Left renal cortex interstitium (tissue), 4 donors: ENCODE measurements at places on chromosomes 13 and 19. TPM values are rescaled to one million over a fixed set of nuclear protein-coding genes. Genes with fewer than 3 reads are reported as not detected.

GRCh38 chr19:7902796-7903243 is 857 bp upstream of the MAP2K7 start:
- no peak for DNase-seq

Gene MRPL54
- 42.8 TPM for polyA plus RNA-seq

Gene CLEC17A
- polyA plus RNA-seq, result not detected

DNA sequence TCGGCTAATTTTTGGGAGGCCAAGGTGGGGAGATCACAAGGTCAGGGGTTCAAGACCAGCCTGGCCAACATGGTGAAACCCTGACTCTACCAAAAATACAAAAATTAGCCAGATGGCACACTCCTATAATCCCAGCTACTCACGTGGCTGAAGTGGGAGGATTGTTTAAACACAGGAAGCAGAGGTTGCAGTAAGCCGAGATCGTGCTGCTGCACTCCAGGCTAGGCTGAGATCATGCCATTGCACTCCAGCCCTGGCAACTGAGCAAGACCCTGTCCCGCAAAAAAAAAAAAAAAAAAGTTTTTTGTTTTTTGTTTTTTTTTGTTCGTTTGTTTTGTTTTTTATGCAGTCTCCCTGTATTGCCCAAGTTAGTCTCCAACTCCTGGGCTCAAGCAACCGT is 21.2 kb downstream of the MAST1 start:
- no peak for DNase-seq

Gene BEST2
- not detected for polyA plus RNA-seq

DNA sequence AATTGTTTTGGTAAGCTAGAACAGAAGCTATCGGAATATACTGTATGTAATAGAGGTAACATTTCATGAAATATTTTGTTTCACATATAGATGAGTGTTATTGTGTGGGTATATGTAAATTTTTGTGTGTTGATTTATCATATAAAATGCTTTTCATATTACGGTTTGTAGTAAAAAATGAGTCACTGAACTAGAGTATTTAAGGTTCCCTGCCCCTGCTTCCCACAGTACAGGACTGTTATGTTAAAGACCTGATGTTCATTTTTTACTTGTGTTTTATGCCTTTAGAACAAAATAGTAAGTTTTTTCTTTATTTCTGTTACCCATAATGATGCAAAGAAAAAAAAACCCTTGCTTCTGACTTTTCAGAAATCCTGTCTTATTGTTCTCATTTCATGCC is 243.4 kb downstream of the ENOX1 start:
- no peak for DNase-seq

GRCh38 chr13:23644527-23645138 is 74.4 kb downstream of the TNFRSF19 start:
- no peak for DNase-seq

GRCh38 chr19:57047743-57048142 is 72.0 kb upstream of the USP29 start:
- no peak for DNase-seq

- no peak for DNase-seq
These were observed 78.6 kb upstream of the TSHZ3 start for GRCh38 chr19:31427857-31428256.

Gene CRB3
- polyA plus RNA-seq, result 22.0 TPM

Gene LGALS14
- polyA plus RNA-seq, result not detected

Gene AMER2
- polyA plus RNA-seq, result 0.35 TPM

DNA sequence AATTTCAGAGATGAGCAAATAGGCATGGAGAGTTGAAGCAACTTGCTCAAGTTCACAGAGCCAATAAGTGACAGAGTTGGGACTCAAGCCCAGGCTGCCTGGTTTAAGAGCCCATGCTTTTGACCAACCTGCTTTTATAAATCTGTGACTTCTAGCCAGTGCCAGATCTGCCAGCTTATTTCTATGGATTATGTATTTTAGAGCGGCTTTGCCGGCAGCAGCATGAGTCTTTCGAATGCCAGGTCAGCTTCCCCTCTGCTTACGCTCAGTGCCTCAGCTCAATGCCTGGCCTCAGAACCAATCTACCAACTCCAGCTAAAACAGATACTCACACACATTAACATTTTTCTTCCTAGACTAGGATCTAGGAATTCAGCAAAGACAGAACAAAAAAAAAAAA is 2.3 kb downstream of the SERPINE3 start:
- no peak for DNase-seq

Gene MYBPC2
- 0.86 TPM for polyA plus RNA-seq

Gene UBL5
- 258 TPM for polyA plus RNA-seq

Gene LMTK3
- polyA plus RNA-seq, result 3.7 TPM

DNA sequence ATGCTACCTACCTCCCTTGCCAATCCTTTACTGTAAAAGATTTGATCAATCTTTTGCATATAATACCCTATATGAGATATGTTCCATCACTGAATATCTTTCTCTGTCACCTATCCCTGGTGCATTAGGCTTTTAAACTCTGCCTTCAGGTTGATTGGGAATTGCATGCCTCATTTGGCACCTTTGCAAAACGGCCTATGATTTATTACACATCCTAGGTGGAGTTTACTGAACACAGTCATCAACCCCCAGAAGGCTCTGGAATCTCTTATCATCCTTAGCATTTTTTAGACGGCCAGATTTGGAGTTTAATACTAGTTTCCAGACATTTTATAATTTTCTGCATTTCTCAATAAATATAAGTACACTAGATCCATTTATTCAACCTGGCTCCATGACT is 448.4 kb upstream of the SLC10A2 start:
- no peak for DNase-seq

DNA sequence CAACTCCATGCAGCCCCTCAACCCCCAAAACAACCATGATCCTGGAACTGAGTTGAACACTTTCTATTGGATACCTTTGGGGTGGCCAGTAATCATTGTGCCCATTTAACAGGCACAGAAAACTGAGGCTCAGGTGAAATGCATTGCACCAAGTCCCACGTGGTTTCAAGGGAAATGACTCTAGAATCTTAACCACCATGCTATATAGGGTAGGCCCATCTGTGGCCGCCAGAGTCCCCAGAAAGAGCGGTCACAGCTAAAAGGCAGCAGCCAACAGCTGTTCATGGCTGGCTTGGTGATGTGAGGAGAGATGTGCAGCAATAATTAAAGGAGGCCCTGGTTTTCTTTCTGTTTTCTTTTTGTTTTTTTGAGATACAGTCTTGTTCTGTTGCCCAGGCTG is 2.6 kb downstream of the CNN1 start:
- DNase-seq, result no peak
